ENCODE measurements at places on chromosomes 4 and X.

- no peak for DNase-seq
Observed at GRCh38 chr4:8173492-8174242, 15.1 kb upstream of the ABLIM2 start.

DNA sequence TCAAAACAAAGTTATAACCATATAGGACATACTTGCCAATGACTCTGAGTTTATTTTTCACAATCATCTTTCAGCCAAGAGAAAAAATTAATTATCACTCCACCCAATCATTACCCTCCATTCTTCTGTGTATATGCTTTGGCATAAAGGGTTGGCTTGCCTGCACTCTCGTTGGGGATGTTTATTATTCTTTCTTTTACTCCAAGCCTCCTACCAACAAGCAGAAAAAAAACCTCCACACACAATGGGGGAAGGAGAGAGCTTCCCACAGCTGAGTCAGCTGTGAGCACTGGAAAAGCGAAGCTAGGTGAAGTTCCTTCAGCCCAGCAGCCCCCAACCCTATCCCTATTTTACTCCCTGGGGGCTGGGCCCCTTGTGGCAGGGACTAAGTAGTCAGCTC lies 1.5 kb downstream of the OPHN1 start:
- DNase-seq: no peak

GRCh38 chr4:148017801-148018200 lies 285.9 kb downstream of the ARHGAP10 start:
- DNase-seq: no peak

GRCh38 chrX:29376584-29376983 lies 789.3 kb downstream of the IL1RAPL1 start:
- no peak for DNase-seq

- peak; percentile 30 for DNase-seq
Observed at GRCh38 chr4:153248641-153249198, 44.5 kb downstream of the TRIM2 start.

Data from M059J (cell line).